ENCODE measurements at places on chromosomes 3 and 15.

GRCh38 chr3:50008931-50009330, 69.0 kb downstream of the RBM6 start:
- no peak for DNase-seq

GRCh38 chr3:37492468-37492867, 318.1 kb upstream of the LRRFIP2 start:
- DNase-seq, result no peak

DNA sequence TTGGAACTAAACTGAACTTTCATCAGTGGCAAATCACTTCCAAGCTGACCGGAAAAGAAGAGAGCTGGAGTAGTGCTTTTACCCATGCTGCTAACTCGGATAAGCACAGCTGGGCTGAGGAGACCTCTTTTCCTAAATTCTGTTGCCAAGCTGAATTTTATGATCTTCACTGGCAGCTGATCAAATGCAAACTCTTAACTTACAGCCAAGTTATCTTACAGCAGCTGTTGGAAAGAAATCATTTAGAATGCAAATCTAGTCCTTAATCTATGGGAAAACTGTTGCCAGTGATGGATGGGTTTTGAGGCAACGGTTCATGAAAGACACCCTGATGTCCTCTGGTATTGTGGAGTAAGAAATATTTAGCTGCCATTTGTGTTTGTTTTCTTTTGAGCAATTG, 216.5 kb downstream of the ZNF385D start:
- DNase-seq, result no peak

- DNase-seq, result no peak
Measured at GRCh38 chr15:79091204-79091867, 756 bp upstream of the RASGRF1 start.

GRCh38 chr3:127822041-127822681, at the start of gene MGLL:
Gene MGLL, minus strand, starts transcription at chr3:127822515. Its CDS starts 197 bp downstream, at chr3:127822318.
- DNase-seq, result no peak

DNA sequence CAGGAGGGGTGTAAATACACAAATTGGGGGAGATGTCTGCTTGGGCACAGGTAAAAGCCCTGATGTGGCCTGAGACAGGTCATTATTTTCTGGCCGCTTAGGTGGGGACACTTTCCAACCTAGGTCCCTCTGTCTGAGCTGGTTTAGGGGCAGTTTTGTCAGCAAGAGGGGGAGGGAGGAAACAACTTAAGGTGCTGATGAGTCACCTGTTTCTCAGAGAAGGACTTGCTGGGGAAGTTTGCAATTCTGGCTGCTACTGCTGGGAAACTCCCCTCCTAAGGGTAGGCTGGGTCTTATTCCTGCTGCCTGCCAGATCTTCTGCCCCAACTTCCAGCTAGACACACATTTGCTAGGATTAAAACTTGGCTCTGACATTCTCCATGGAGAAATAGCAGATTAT, 4.8 kb upstream of the RHOV start:
- DNase-seq, result no peak

DNA sequence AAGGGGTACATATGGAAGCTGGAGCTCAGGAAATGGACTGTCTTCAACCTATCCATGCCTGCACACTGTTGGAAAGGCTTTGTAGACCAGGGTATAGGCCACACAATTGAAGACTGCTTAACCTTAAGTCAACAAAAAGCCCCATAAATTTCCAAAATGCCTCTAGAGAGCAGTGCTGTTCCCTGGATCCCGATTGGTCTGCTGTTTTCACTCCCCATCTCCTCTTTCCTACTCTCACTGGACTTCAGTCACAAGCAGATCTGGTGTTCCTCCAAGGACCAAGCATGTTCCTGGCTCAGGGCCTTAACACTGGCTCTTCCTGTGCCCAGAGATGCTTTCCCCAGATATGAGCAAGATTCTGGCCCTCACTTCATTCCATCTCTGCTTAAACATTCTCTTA, 22.8 kb upstream of the LRRC34 start:
- no peak for DNase-seq

DNA sequence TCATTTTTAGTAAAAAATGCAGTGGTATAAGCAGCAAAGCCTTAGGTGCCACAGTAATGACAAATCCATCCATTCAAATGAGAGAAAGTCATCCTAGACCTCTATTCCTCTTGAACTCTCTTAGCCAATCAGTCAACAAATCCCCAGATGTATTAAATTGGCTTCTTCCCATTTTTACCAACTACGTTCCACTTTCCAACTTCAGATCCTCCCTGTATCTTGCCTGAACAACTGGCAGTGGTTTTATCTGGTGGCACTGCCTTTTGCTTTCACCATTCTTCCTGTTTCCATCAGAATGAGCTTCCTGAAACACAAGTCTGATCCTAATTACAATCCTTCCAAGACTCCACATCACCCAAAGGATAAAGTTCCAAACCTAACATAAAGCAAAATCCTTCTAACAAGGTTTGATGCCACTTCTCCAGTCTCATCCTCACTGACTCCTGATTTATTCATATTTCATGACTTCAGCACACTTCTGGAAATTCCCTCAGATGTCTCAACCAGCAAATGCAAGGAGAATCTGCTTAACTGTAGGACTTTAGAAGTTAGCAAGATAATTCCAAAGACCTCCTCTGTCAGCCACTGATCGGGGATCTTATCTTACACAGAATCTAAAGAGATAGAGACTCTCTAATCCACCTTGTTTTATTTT, 69.8 kb upstream of the SLC4A7 start:
- no peak for DNase-seq

DNA sequence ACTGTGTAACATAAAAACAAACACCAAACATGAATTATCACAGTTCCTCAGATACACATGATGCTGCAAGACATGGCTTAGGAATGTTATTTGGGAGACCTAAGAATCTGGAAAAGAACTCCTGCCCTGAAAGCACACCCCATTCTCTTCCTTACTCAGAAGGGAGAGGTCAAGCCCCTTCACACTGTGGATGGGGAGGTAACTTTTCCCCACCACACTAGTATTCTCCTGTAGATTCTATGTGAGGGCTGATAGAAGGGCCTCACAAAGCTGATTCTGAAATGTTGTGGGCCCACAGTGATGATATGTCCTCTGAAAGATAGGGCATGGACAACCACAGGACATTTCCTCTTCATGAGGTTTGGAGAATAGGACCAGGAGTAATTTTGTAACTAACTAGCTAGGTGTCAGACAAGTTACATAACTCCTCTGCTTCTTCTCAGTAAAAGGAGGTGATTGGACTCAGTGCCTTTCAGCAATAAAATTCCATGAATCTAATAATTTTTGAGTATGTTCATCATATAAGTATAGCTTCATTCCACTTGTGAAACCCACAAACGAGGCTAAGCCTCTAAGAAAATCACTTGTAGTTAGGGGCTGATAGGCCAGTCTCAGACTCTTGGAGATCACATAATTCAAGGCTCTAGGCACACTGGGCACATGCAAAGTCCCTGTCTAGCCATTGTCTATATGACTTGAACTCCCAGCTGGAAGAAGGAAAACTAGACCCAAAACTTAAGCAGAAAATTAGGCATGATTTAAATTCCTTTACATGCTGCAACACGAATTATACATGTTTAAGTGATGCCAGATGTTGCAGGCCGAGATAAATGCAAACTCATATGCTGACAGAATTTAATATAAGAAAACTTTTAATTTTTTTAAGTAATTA, 7.5 kb downstream of the PTX3 start:
- DNase-seq, result no peak

DNA sequence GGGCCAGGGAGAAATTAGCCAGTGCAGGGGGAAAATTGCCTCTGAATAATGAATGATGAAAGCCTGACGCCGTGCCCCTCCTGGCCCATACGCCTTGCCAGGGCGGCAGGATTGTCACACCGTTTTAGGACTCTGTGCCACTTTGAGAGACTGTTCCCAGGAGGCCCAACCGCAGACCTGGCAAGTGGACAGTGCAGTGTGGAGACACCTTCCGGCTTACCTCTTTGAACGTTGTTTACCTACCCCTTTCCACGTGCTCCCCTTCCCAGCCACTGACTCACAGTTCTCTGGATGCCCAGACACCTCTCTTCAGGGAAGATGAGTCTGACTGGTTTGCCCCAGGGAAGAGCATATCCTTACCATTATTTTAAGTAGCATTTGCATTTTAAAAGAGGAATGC, 84.0 kb upstream of the PXYLP1 start:
- DNase-seq, result no peak

DNA sequence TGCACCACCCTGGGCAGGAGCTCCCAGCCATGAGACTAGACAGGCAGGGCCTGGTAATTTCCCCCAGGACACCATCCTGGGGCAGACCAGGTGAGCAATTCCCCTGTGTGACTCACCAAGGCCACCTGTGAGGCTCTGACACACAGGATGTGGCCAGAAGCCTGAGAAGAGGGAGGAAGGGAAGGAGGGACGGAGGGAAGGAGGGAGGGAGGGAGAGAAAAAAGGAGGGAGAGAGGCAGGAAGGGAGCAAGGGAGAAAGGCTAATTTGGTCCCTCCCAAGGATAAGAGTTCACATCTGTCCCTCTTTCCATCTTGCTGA, 25.9 kb downstream of the WNT7A start:
- DNase-seq, result no peak

GRCh38 chr3:72632129-72632528, 216.1 kb downstream of the SHQ1 start:
- DNase-seq, result no peak

DNA sequence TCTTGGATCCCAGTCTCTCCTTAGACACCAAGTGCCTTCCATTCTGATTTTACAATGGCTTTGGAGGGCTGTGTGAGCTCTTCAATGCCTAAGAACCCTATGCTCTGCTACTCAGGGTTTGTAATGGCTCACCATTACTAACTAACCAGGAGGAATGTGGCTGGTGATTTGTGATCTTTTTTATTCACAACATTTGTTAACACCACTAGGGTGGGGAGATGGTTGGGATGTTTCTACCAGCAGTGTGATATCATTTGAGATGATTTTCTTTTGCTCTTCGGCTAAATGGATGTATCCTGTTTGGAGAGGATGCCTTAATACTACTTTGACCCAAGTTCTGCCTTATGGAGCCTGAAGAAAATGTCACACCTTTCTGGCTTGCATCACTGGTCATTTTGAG, 226.9 kb downstream of the MFSD1 start:
- DNase-seq, result no peak

- no peak for DNase-seq
Measured at GRCh38 chr3:97932387-97932801, 39.8 kb downstream of the RIOX2 start.

- DNase-seq, result no peak
Measured at GRCh38 chr3:71245971-71246880, 337.3 kb downstream of the FOXP1 start.

DNA sequence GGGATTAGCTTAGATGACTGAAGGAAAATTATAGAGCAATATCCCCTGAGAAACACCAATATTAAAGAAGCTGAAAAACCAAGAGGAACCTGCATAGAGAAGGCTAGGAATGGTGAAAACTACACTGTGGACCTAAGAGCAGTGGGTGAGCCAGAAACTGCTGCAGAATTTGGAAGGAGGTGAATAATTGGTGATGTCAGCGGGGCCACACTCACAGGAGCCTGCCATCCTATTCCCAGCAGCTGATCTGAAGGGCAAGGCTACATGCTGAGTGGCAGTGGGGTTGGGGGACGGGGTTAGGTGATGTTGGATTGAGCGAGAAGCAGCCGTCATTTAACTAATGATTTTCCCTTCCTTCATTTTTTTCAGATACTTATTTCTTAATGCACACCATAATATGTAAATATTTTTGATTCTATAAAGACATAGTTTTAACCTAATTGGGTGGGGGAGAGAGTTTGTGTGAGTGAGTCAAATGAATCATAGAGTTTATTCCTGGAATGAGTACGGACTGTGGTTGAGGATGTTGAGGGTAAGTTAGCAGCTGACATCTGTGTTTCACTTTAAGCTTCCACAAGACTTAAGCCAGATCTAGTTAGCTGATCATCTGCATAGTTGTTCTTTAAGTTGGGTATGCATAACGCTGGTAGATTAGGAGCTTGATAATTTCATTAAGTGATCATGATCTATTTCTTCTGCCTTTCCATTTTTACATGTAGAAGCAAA, 222.8 kb downstream of the PTPRG start:
- DNase-seq, result no peak

- no peak for DNase-seq
Measured at GRCh38 chr15:69652751-69653305, 200.2 kb downstream of the RPLP1 start.

All from NCI-H2081 treated with DMSO at 0.1 percent for 48 hours (cell line).